Psoas muscle (tissue), 8 donors: ENCODE measurements at places on chromosomes 11 and 22. TPM values are rescaled to one million over a fixed set of nuclear protein-coding genes. Genes with fewer than 3 reads are reported as not detected.

OR8G1 gene
- polyA plus RNA-seq: not detected

DNA sequence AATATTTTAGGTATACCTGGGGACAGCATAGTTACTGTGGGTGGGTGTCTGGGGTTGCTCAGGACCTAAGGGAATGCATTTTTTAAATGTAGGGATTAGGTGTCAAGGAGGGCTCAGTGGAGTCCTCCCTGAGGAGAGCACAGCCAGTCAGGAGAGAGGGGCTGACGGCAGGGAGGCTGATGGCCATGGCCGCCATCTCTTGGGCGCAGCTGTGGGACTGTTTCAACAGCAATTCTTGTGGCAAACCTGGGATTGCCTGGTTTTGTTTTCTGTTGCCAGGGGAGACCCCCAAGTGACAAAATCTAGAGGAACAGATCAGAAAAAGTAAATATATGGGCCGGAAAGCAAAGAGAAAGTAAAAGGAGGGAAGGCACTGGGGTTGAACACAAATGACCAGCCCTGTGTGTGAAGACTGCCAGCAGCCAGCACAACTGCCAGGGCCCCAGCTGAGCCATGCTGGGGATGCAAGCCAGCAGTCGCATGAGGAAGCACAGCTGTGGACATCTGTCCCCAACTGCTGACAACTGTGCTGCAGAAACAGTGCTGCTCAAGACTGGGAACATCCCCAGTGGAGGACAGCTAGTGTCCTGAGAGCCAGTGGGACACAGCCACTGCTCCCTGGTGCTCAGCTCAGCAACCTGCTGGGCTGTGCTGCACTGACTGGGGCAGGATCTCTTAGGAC is 10.5 kb downstream of the MIF start:
- no peak for DNase-seq

DNA sequence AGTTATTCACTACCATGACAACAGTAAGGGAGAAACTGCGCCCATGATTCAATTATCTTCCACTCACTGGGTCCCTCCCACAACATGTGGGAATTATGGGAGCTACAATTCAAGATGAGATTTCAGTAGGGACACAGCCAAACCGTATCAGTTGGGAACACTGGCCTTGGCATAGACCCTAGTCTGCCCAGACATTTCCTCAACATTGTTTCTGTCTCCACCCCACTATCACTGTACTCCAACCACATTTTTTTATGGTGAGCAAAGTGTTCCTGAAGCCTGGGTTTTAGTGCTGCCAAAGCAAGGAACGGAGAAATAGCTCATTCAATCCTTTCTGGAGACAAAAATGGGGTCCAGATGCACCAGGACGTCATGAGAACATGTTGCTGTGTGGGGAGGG is 122.6 kb upstream of the CCDC179 start:
- no peak for DNase-seq

DNA sequence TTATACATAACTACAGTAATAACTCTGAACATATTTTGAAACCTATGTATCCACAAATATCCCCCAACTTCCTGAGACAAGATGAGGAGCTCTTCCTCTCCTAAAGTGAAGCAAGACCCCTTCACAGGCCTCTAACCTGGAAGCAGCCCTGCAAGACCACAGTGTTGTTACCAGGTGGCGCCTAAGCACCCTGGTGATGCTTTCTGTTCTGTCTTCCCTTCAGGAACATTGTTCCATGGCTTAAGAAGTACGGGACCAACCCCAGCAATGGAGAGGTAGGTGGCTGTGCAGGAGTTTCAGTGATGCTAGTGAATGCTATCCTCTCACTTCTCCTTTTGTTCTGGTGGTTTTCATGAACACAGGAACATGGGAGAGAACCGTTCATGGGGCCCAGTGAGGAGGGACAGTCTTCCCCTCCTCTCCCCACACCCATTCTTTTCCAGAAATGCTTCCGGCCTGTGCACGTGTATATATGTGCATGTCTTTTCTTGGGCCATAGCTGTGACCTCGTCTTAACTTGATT is 6.4 kb downstream of the PPIL2 start:
- no peak for DNase-seq

DNA sequence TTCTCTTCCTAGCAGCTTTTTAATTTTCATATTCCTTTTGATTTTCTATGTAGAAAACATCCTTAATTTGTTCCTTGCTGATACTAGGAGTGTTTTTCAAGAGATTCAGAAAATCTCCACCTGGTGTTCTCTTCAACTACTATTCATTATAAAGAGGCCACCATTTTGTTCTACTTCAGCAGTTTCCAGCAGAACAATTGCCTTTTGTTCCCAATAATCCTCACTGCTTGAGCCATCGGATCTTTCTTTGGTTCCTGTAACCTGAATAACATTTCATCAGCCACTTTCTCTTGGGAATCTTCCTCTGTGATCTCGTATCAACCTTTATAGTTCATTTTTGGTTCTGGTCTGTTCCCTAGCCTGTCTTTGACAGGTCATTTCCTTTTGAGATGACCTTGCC is 1.8 kb upstream of the OR10A5 start:
- no peak for DNase-seq

FAM181B gene
- 0.03 TPM for polyA plus RNA-seq

C1QTNF5 gene
- 4.7 TPM for polyA plus RNA-seq

DNA sequence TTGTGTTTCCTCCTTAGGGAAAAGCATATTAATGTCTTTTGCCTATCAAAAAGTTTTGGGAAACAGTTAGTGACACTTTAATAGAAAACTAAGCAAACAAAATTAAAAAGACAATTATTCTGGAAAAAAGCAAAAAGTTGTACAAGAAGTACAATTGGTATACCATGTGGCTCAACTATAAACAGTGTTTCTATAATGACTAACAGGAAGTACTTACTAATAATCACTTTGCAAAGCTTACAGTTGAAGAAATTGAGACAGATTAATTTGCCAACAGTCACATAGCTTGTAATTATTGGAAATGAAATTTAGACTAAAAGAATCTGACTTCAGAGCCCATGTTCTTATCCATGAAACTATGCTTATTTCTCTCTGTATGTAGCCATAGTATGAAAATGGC is 24.7 kb downstream of the PPME1 start:
- no peak for DNase-seq

DNA sequence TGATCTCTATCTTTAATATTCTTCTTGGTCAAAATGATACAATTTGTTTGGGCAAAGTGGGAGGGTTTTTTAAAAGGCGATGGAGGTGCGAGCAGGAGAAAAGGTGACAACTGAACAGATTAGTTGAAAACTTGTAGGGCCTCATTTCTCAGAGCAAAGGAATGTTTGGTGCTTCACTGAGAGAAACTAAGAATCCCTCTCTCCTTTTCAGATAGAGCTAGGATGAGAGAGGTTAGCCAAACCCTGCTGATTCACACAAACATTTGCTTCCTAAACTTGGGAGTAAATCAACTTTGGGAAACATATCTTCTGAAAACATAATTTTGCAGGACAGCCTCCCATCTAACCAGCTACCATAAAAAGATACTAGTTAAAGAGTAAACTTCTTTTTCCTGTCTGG is 57.0 kb downstream of the PHF21A start:
- DNase-seq: no peak

DNA sequence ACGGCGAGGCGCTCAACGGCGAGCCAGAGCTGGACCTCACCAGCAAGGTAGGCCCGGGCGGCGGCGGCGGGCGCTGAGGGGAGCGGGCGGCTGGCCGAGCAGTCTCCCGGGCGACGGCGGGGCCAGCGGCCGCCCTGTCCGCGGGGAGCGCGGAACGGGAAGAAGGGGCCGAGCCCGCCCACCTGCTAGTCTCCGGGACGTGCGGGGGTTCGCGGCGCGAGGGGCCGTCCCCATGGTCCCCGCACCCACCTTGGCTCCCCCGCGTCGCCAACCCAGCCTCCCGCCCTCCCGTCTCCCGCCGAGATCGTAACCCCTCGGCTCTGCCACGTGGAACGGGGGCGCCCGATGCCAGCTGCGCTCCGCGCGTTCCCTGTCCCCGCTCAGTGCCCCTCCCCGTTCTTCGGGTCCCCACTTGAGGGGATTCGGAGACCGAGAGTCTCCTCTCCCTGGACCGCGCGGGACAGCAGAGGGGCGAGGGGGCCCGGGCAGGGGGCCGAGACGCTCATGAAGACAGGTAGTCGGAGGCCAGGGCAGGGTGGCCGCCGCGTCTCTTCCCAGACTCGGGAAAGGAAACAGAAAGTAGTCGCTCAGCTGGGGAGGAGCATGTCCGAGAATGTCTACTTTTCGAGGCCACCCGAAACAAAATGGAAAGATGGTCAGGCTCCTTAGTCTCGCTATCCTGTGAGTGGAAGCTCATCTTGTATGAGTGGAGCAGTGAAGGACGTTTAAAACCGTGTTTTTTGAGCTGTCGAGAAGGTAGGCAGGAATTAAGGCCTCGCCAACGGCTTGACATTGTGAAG is 557 bp downstream of the GTPBP1 start:
- DNase-seq: peak; percentile 53

DNA sequence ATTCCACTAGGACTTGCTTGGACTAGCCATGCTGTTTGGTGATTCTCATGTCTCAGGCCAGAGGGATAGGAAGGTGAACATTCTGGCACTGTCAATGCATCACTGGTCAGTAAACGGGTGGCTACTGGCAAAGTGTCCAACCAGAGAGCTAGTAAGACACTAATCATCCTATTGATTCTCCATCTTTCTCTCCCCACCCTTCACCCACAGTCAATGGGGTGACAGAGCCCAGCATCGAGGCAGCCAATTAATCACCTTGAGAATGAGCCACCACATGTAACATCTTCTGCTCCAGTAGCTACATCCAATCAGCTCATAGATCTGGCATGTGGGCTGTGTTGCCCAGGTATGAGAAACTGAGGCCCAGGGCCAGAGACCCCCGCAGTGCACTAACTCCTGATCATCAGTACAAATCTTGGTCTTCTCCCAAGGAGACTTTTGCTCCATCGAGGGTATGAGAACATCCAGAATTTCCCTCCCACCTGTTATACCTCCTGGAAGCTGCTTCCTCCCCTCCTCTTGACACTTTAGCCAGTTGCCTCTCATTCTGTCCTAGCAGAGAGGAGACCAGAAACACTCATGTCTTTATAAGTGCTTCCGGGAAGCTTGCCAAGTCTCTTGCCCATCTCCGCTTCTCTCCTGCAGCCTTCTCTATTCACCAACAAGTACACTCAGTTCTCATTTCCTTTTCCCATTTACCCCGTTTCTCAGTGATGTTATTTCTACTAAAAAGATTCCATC is 17.0 kb downstream of the HTR3A start:
- DNase-seq: no peak

SVIP gene
- 8.9 TPM for polyA plus RNA-seq

CHKB gene
- polyA plus RNA-seq: 13.1 TPM

KCNK4 gene
- polyA plus RNA-seq: not detected

DNA sequence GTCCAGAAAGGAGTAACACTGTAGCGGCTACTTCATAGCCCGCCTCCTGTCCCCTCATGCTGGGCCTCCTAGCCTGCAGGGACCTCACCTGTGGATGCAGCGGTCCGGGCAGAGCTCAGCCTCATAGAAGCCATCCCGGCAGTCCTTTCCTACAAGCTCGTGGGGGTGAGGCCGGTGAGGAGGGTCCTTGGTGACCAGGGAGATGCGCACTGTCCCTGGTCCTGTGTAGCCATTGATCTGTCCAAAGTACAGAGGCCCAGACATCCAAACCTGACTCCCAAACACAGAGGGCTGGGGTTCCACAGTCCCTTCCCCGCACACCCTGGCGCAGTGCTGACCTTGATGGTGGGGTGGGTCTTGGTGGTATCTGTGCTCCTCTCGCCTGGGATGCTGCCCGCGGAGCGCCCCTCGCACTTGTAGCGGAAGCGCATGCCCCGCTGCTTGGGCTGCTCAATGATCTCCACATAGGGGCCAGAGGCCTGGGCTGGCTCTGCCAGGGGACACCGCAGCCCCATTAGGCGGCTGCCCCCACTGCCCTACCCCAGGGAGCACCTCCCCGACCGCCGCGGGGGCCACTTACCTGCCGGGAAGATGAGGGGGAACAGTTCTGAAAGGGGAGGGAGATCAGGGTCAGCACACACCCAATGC is 993 bp downstream of the RELA start:
- DNase-seq: no peak

- no peak for DNase-seq
Observed at GRCh38 chr11:35917676-35918075, 26.2 kb upstream of the LDLRAD3 start.

DNA sequence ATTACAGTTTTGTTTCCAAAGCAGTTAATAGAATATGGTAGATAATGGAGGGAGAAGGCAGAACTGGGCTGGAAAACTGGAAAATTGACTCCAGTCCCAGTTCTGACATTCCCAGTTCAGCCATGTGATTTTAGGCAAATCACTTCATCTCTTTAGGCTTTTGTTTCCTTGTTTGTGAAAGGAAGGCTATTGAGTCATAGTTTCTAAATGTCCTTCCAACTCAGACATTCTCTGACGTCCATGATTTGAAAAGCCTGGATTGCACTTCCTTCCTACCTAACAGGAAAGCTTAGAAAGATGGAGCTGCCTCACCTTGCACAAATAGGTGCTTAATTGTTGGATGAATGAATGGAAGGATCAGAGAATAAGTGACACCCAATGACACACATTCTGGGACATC is 19.8 kb upstream of the GALNT18 start:
- DNase-seq: no peak

ZNRF3 gene
- 2.2 TPM for polyA plus RNA-seq
